Stimulated activated CD4-positive, alpha-beta T cell treated with anti-CD3 and anti-CD28 coated beads, Interleukin-4, amount 100 ng/mL, for 48 hours (primary cell): ENCODE measurements at places on chromosomes 6 and 20.

- DNase-seq: no peak
These were observed 68.3 kb downstream of the CNBD2 start for GRCh38 chr20:36036688-36037087.

DNA sequence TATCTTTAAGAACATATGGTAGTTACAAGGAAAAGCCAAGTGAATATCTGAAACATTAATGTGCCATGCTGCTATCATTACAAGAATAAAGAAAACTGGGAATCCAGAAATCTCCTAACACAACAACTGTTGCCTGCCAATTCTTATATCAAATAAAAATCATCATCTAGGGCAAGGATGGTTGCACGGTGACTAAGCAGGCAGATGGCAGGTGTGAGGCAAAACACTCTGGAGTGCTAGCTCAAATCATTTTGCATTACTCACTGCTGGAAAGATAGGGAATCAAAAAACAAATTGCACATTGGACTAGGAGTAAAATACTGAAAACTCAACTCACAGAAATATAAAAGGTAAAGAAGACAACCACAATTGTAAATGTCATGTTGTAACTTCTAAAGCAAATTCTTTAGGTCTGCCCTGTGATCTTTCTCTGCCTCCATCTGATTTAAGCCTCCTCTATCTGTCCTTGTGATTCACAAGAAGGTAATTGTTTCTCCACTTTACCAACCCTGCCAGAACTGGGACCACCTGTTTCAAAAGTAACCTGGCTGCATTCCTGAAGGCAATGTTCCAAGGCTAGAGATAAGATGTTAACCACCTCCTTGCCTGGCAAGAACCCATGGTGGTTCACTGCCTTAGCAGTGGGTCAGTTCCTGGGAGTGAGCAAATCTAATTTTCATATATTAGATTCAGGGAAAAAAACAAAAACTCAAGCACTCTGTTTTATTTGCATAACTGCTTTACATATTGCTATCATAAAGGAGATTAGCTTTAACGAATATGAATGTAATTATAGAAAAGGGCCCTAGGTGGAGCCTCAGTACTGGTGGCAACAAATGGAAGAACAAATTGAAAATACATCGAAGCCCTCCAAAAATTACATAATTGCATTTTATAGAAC is 33.1 kb upstream of the LCA5 start:
- DNase-seq: no peak

GRCh38 chr20:23106271-23106851 is 20.2 kb upstream of the CD93 start:
- DNase-seq: no peak

GRCh38 chr6:107805504-107805903 is 18.6 kb downstream of the SCML4 start:
- no peak for DNase-seq

GRCh38 chr6:105388392-105388791 is 14.5 kb downstream of the PREP start:
- no peak for DNase-seq

- DNase-seq: no peak
These were observed 86.6 kb downstream of the JARID2 start for GRCh38 chr6:15332446-15332845.

DNA sequence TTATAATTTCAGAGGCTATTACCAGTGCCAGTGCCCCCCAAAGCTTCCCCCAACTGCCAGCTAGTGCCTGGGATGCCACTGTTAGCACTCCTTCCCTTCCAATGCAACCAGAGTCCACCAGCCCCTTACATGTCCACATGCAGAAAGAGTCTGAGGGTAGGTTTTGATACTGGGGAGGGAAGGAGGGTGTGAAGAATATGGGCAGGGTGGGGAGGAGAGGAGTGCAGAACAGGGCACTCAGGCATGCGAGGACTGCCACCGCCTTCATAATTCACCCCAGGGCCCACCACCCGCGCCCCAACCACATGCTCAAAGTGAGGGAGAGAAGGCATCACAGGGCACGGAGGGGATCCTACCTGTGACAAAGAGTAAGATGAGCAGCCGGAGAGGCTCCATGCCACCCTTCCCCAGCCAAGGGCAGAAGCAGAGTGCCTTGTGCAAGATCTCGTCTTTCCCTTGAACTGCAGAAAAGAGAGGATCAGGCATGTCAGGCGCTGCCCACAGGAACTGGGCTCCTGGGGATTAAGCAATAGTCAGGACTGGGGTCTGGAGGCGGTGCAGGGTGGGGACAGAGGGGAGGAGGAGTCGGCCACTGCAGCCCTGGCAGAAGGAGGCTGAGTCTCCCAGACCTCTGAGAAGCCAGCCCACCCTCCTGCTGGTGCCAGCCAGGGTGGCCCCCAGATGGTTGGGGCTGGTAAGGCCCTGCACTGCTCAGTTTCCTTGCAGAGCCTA is at the start of gene TREM2:
TSS of gene TREM2 (minus strand) at position 430 of the 732 bp plus-strand sequence. CDS start at position 396, 34 bp downstream.
- DNase-seq: no peak

- no peak for DNase-seq
These were observed 154.2 kb upstream of the MLN start for GRCh38 chr6:33957892-33958525.

GRCh38 chr20:55097621-55098020 is 622.2 kb downstream of the DOK5 start:
- DNase-seq: no peak

DNA sequence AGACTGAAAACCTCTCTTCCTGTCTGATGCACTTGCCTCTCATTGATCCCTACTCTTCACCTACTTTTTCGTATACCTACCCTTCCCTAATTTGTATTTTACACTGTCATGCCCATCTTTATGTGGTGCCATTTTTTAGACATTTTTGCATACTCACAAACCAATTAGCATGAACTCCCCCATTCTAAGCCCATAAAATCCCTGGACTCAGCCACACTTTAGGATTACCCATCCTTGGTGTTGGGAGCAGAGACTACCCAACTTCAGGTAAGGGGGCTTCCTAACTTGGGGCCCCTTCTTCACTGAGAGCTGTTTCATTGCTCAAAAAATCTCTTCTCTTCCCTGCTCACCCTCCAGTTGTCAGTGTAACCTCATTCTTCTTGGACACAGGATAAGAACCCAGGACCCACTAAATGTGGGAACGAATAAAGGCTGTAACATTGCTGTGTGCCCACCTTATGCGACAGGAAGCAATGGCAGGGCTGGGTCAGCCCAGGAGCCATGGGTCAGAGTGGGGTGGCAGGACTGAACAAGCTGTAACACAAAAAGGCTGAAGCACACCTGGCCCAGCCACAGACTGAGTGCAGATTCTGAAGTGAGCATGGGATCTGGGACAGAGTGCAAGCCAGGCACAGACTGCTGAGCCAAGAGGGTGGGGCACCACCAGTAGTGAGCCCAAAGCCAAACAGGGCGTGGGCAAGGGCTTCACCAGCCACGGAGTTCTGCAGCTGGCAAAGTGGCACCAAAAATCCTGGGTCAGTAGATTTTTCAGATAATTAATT is 789.1 kb upstream of the HS3ST5 start:
- DNase-seq: no peak

- no peak for DNase-seq
These were observed 98.4 kb downstream of the SNX5 start for GRCh38 chr20:17870086-17870740.

DNA sequence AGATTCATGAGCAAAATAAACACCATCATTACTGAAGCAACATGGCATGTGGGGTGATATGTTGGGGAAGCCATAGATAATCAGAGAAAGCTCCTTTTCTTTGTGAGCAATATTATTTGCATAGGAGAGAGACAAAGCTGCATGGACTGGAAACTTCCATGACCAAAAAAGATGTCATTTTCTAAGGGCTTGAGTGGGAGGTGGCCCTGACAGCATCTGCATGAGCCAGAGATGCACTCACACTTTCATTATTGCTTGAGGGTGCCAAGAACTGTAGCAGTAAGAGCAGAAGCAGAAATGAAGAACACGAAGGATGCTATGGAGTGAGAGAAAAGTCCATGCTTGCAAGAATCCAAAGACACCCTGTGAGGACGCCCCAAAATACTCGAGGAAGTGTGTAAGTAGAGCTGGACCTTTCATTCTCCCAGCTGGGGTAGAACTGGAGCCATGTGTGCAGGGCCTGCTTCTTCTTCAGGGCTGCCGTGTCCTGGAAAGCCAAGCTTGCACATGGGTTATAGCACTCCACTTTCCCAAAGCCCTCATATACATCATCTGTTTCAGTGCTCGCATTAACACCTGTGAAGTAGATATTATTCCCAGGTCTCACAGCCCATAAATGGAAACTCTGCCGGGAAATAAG is 851.2 kb downstream of the DHX35 start:
- DNase-seq: no peak

GRCh38 chr6:85552652-85553051 is 41.0 kb downstream of the SNX14 start:
- DNase-seq: no peak

DNA sequence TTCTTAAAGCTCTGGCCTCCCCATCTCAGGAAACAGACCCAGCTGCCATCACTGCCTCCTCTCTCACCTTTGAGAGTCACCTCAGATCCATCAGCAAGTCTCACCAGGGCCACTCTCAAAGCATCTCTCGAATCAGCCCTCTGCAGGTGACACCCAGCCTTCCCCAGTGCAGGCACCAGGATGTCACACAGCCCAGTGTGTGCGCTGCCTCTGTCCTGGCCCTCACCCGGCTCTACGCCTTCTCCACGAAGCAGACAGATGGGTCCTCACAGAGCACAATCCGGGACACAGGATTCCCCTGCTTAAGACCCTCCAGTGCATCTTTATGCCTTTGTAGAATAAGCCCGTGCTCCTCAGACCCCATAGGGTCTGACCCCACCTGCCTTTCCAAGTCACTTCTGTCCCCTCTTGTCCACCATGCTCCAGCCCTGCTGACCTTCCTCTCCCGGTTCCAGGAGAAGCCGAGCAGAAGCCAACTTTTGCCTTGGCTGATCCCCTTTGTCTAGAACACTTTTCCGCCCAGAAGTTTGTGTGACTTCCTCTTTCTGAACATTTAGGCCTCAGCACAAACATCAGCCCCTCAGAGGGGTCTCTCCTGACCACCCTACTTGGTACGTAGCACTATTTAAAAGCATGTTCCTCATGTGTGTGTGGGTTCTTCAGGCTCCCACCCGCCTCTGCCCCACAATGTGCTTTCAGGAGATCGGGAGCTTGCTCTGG is 60.2 kb downstream of the PSMG4 start:
- no peak for DNase-seq

DNA sequence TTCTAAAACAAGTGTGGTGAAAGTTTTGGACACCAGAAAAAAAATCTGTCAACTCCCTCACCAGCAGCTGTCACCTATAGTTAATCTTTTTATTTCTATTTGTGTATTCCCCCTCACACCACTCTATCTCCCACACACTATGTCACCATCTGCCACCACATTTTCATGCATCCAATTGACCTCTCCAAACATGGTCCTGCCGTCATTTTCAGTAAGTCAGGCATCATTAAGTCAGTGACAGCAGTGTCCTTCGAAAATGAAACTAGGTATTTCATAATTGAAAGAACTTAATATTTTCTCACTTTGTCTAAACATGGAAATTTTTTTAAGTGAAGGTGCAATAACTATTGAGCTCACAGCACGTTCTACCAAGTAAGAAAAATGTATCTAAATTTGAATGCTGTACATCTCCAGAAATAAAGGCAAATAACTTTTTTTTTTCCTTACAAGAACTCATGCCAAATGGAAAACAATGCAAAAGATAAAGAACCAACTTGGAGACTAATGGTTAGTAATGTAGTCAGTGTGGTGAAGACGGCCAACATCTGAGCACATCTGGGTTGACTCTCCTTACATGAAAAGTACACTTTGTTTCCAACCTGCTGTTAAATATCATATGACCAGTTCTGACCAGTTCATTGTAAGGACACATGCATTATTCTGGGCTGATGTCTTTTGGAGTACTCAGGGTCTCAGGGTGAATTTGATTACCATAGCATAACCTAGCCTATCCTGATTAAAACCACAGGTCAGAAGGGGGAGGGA is 623.3 kb upstream of the MANEA start:
- DNase-seq: no peak

DNA sequence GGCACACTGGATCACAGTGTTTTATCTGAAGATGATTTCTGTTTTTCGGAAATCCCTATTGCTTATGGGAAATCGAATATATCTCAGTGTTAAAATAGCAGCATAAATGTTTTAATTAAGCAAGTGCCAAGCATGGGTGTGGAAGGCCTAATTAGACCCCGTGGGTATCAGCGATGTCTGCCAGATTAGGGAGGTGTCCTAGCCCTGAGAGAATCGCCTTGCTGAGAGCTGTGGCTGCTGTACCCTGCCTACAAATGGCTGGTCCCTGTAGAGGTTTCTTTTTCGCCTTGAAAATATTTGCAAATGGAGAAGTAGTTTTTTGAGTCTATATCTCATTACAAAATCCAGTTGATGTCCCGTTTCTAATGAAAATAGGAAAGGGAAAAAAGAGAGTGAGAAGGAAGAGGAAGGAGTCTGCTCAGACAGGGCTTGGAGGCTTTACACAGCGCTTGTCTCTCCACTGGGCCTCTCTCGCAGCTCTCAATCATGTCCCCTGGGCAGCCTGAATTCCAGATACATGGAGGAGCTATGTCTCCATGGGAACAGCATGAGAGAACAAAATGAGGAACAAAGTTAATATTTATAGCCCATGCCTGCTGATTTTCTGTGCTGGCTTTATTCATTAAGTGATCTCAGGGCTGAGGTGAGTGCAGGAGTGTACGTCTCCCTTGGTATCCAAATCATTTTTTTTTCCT is 35.2 kb upstream of the BCLAF1 start:
- no peak for DNase-seq

DNA sequence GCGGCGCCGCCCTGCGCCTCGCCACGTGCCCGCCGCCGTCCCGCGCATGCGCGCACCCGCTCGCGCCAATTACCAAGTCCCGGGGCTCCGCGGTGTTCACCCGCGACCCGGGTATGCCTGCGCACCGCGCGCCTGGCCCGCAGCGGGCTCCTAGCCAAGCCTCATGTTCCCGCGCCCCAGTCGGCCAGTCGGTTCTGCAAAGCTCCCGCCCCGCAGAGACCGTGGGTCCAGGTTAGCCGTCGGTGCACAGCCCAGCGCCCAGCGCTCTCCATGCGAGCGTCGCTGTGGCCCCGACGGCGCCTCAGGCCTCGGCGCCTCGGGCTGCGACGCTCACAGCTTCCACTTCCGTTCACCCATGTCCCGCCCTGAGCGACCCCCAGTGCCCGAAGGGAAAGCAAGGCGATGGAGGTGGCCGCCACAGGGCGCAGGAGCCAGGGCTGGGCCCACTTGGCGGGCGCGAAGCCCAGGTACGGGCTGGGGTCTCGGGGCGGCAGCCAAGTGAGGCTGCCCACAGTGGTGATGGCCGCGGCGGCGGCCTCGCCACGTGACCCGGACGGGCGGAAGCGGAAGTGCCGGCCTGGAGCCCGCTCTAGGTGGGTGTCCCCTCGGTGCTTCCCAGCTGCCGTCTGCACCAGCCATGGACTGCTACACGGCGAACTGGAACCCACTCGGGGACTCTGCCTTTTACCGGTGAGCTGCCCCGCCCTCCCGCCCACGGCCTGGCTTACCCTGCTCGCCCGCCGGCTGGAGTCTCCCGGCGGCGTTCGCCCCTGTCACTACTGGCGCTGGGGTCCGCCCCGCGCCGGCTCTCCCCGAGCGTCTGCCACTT is at the start of the genes PCED1A and VPS16:
TSS of gene PCED1A (minus strand) at position 518 of the 829 bp plus-strand sequence. CDS start 743 bp downstream, outside the sequence.
TSS of gene VPS16 (plus strand) at position 608 of the 829 bp plus-strand sequence. CDS start at position 638, 30 bp downstream.
- peak; percentile 84 for DNase-seq

DNA sequence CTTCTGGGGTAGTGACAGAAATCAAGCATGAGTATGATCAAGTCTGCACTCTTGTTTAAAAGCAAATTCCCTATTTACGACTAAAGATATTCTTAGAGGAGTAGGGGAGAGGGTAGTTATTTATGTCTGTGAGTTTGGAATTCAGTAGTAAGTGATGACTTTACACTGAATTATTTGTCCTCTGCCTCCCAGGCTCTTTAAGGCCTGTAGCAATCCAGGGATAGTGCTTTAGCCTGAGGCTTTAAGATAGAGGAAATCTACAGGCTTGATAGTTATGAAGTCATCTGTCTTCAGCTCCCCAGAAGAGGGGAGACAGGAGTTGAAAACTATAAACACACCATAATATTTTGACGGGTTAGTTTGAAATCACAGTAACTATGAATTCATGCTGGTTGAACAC is 664.5 kb downstream of the EPM2A start:
- no peak for DNase-seq
